ENCODE measurements at places on chromosomes 5 and 9.

GRCh38 chr9:38233343-38233742 lies 159.2 kb upstream of the ALDH1B1 start:
- DNase-seq, result no peak

GRCh38 chr5:76145945-76146344 lies 62.8 kb downstream of the SV2C start:
- no peak for DNase-seq

DNA sequence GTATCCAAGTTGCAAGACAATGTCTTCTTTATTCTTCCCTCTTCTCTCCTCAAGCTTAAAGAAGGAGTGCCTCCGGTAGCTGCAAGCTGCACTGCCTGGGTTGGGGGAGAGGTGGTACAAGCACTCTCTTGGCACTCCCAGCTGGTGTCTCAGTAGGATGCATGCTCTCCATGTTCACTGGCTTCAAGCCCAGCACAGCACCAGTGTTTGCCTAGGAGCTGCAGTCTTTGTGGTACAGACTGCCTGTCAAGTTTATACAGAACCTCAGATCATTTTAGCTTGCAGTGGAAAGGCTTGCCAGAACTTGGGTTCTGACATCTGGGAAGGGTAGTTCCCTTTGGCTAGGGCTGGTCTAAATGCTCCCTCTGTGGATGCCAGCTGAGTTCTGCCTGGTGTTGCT lies 505.6 kb downstream of the MAN2A1 start:
- DNase-seq, result no peak

DNA sequence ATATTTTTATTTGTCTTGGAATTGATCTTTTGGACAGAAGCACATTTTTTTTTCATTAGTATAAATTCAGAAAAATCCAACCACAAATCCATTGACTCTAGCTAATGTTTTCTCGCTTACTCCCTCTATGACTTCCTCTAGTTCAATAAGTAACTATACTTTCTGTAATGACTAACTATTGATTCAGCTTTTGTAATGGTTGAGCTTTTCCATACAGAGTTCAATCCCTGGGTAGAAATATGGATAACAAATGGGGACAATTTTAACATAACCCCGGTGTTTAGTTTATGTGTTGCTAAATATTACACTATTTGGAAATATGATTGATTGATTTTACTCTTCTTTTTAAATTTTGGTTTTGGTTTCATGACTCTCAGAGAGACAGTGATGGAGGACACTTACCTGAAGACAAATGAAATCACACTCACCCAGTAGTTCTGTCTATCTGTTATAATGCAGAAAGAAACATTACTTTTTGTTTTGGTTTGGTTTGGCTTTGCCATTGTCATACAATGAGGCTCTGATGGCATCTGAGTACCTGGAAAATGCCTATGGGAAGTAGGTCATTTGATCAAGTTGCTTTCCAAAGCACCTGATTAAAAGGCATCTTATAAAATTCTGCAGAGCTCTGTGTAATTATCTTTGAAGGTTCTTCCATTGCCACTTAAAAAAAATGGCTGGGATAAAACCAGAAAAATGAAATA lies 309.7 kb upstream of the MPDZ start:
- no peak for DNase-seq

DNA sequence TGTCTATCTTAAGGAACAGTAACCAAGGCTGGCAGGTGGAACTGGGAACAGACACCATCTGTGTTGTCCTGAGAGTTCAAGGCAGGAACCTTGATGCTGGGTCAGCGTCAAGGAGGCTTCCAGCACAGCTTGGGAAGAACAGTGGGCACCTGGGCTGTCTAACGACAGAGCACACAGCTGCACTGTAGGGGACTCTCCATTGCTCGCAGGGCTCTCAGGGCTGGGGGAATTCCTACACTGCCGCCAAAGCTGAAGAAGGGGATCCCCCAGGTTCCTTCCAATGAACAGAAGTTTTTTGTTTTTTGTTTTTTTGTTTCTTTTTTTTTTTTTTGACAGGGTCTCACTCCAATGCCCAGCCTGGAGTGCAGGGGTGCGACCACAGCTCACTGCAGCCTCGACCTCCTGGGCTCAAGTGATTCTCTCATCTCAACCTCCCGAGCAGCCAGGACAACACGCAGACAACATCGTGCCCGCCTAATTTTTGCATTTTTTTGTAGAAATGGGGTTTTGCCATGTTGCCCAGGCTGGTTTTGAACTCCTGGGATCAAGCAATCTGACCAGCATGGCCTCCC lies 81.9 kb downstream of the PTPN3 start:
- DNase-seq, result no peak

DNA sequence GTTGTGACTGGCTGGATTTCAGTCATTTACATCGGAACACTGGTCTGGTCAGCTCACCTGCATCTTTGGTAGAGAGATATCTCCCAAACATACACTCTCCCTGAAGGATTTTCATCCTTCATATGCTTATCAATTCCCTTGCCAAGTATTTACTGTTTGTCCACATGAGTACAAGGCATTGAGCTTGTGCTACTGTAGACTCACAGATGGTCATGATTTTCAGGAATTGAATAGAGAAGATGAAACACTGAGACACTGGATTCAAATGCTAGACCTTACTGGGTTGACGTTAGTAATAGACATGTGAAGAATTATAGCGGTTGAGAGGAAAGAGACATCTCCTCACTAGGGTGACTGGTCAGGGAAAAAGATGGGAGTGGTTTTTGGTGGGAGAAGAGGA lies 62.9 kb upstream of the ABL1 start:
- DNase-seq, result no peak

DNA sequence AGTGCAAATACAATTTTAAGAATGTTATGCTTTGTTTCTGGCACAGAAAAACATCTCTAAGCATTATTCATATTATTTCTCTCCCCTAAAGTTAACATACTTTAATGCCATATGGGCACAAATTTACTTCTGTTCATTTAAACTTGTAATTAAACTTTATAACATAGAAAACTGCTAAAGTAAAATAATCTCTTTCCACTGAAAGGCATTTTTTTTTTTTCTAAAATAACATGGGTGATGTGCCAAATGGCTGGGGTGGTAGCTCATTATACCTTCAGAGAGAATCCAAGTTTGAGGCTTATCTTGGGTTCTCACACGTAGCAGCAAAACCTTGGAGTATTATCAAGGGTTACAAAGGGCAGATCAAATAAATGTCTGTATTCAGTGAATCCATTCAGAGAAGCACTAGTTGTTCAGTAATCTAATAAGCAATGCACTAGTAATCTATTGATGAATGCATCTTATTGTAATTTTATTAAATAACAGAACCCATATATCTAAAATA lies 257.6 kb upstream of the POU5F2 start:
- no peak for DNase-seq

DNA sequence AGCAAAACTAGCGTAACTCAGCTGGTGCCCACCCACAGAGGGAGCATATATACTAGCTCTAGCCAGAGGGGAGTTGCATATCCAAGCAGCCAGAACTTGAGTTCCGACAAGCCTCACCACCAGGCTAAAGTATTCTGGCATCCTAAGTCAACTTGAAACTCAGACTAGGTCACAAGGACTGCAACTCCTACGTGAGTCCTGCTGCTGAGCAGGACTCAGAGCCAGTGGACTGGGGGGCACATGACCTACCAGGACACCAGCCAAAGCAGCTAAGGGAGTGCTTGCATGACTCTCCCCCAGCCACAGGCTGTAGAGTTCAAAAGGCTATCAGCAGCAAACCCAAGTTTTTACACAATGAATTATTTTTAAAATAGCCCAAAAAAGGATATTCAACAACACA lies 26.1 kb downstream of the SPDL1 start:
- DNase-seq, result no peak

DNA sequence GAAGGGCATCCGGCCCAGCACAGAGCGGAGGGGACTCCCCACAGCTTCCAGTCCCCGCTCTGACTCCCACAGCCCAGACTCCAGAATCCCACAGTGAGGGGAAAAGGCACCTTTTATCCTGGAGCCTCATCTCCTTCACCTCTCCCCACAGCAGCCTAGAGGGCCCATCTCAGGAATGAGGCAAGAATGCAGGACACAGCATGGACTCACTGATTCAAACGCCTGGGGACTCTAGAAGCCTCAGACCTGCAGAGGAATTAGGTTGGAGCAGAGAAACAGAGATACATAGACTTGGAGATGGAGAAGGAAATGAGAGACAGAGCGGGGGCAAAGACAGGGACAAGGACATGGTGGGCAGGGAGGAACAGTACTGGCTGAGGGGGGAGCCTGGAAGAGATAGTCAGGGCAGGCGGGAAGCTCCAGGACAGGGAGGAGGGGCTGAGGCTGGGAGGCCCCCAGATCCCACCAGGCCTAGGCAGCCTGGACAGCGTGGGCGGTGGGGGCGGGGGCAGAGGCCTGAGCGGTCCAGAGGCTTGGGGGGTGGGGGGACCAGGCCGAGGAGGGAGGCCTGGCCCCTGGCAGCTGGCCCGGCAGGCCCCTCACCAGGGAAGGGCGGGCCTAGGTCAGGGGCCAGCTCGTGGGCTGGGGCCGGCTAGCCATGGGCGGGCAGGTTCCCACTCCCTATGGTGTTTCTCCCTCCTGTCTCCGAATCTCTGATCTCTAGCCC lies 15.8 kb downstream of the CNTFR start:
- DNase-seq, result no peak

DNA sequence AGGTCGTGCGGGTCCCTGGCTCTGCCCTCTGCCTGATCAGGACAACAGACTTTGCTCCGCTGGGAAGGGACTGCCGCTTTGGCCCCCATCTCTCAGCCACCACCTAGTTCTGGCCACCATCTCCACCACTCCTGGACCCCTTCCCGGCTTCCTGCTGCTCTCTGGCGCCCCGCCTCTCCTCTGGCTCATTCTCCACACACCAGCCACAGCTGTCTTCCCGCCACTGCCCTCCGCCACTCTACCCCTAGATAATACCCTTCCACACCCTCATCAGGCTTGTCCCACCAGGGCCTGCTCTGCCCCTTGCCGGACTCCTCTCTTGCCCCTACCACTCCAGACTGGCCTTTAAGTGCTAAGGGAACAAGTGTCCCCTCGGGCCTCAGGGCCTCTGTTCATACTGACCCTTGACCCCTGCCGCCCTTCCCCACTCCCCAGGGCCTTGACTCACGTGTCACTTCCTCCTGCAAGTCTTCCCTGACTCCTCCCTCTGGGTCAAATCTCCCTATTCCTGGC lies 3.0 kb upstream of the CDX1 start:
- DNase-seq, result no peak

DNA sequence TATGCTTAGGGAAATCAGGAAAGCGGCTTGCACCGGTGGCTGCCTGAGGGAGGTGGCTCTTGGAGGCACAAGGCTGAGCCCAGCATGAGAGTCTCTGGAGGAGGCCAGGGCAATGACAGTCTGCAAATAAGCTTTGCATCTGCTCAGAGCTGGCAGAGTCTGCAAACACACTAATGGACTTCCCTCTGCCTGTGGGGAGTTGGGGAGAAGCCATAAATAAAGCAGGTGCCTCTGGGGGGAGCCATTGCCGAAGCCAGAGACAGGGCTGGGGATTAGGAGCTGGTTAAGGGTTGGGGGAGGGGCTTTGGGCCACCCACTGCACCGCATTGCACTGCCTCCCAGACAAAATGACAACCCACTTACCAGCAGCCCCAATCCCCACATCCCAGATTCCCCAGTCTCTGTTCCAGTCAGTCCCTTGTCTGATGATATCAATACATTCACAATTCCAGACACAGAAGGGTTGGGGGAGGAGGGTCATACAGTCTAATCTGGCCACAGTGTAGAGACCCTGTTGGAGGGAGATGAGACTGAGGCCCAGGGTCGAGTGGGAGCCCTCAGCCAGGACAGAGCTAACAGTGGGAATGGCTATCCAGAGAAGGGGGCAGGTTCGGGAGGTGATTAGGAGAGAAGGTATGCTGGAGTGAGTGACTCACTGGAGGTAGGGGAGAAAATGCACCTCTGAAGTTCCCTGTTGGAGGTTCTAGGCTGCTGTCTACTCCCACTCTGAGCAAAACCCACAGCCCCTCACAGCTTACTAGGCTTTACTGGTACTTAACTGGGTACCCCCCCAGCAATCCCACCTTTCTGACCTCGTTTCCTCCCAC lies 53.7 kb downstream of the PAX5 start:
- DNase-seq, result no peak

DNA sequence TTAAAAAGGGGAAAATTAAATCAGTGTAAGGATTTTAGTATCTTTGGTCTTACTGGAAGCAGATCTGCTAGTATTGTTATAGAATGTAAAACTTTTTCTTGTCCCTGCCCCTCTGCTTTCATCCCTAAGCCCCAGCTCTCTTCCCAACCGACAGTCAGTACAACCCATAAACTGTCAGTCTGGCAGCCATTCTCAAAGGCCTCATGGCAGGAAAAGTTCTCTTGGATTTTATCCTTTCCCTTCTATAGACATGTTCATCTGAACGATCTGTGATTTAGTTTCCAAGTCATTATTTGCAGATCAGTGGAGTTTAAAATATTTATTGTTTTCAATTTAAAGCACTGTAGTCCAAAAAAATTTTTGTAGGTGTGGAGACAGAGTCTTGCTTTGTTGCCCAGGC lies 39.2 kb downstream of the ARRDC3 start:
- DNase-seq, result no peak

DNA sequence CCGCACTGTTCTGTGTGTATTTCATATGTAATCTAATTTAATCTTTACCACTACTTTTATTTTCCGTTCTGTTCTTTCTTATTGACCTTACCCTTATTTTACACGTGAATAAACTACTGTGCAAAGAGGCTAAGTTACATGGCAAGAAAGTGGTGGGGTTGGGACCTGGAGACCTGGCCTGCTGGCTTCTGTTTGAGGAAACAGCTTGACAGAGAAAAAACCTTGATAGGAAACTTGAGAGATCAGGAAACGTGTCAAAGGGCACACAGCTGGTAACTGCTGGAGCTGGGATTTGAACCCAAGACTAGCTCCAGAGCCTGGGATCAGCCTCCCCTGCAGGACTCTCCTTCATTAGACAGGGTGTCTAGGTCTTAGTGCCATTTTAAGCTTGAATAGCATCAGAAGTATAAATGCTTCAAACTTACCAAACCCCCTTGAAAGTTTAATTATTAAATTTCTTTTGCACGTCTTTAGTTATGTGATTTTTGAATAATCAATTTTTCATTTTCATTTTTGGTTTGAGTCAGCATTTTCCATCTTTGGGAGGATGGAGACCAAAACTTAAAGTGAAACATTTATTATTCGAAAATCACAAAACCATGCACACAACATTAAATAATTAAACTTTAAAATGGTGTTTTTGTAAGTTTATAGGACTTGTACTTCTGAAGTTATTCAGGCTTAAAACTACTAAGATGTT lies 129.5 kb downstream of the RGS3 start:
- DNase-seq, result no peak
